NCI-H1694 (cell line): ENCODE measurements at places on chromosomes 1 and 21.

GRCh38 chr1:237045278-237046016, 3.5 kb downstream of the RYR2 start:
- DNase-seq, result peak; percentile 35

DNA sequence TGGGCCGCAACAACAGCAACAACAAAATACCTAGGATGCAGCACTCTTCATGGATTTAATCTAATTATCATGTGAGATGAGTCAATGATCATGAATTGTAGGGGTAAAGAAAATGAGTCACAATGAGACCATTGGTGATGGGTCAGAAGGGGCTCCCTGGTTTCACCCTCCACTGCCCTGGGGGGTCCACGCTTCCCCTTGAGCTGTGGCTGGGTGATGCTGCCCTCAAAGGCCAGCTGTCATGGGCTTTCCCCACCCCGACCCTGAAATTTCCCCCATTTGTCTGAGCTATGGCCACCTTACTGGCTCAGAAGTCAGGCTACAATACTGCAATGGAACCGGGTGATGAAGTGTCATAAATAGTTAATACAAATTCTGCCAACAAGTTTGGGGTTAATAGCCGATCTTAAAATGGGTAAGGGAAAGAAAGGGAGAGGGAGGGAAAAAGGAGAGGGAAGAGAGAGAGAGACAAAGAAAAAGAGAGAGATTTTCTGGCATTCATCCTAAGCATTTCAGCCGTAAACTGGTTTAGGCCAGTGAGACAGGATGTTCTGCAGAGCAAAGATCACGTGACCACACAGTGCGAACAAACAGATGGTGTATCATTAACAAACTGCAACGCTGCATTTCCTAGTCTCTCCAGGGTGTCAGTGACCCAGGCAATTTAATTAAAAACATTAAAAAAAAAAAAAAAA, 143.4 kb upstream of the ERRFI1 start:
- DNase-seq, result peak; percentile 93

DNA sequence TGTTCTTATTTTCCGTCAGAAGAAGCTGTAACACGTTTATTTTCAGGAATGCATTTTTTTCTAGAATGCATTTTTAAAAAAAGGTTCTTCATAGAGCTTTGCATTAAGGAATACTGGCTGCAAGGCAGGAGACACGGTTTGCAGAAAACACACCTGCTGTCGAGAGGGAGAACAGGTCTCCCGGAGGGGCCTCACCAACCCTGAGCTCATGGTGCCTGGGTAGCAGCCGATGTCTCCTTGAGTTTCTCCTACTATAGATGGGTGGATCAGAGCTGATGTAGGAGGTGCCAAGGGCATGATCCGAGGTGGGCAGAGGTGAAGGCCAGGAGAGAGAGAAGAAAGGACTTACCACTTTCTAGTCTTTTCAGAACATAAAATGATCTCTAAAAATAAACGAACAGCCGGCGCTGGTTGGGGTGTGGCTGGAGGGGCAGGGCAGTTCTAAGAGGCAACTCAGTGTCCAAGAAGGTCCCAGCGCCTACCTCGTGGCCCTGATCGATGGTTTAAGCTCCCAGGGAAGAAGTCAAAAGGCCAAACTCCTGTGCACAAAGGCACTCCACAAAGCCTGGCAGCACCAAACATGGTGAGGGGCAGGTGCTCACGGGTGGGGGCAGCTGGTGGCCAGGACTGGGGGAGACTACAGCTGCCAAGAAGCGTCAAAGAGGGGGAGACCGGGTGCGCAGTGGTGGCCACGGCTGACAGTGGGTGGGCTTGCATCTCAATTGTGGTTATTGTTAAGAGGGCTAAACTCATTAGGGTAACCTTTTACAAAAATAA, 12.2 kb downstream of the MORN1 start:
- DNase-seq, result no peak

DNA sequence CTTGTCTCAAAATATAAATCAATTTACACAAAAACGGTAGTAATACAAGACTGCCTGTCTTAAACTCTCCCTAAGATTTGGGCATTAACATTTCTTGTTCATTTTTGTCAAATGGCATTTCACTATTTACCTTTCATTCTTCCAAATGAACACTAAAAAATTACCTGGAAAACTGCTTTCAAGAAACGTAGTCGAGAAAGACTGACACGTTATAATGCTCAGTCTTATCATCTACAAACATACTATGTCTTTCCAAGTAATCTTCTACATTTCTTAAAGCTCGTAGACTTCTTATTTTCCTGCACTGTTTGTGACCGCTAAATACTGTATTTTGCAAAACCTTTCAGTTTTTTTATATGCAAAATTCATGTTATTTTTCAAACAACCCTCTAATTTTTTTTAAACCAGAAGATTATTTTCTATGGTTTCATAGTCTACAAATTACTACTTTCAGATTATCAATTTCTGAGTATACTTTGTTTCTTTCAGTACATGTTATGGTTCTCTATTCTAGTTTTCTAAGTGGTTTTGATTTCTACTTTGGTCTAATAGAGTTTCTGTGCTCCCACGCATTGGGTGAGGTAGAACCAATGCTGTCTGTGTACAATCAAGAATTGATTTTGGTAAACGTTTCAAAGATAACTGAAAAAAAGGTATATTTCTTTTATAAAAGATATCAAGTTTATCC, 336.4 kb downstream of the SMYD3 start:
- no peak for DNase-seq

DNA sequence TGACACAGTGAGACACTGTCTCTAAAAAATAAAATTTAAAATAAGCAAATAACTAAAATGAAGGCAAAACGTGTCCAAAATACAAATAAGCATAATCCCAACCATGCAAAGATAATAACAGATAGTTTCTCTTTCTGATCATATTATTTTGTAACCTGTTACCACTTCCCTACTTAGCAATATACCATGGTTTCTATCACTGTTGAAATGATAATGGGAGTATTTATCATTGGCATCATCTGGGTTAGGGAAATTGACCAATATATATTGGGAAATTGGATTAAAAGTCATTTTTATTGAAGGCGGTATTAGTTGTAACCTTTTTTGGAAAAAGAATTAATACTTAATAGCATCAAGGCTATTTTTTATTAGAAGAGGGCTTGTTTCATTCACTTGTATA, 47.0 kb downstream of the USP25 start:
- no peak for DNase-seq

DNA sequence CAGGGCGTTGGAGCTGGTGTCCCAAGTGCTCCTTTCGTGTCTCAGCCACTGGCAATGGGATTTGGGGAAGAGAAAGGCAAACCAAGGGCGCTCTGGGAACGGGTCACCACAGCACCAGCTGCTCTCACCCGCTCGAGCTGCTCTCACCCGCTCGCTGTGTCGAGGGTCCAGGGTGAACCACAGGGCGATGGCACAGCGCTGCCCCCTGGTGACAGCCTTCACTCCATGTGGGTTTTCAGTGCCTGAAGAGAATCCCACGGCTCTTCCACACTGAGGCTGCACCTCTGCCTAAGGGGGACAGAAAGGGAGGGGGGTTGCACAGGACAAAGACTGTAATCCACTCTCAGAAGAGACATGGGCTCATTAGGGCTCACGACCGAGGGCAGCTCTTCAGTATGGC, 7.1 kb upstream of the CLDN19 start:
- DNase-seq, result peak; percentile 74

GRCh38 chr1:77511440-77511840, 171.0 kb downstream of the ZZZ3 start:
- DNase-seq, result no peak

DNA sequence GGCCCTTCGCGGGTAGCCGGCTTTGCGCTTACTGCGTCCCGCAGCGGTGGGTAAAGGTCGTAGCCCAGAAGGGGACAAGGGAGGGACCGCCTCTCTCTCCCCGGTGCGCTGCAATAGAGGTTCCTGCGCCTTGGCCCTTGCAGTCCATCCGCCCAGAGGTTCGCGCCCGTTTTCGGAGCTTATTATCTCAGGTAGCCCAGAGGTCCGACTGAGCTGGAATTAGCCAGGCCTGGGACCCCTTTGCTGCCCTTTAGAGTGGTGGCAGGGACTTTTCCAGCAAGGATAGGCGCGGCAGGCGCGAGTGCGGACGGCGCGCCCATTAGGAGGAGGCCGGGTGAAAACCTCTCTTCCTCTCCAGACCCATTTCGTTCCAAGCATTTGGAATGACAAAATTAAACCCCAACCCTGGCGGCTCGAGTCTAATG, 5.0 kb downstream of the LHX4 start:
- DNase-seq, result no peak

DNA sequence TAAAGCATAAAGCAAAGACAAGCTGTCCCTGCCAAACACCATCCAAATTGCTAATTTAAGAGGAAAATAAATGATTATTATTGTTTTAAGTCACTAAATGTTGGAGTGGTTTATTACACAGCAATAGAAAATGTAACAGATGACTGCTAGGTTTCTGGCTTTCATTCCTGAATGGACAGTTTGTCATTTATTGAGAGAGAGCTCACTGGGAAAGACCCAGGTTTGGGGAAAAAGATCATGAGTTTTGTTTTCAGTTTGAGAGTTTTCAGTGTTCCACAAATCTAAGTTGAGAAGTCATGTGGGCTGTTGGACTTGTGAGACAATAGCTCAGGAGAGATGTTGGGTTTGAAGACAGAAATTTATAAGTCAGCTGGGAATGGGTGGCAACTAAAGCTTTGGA, 5.4 kb downstream of the GPA33 start:
- DNase-seq, result no peak

DNA sequence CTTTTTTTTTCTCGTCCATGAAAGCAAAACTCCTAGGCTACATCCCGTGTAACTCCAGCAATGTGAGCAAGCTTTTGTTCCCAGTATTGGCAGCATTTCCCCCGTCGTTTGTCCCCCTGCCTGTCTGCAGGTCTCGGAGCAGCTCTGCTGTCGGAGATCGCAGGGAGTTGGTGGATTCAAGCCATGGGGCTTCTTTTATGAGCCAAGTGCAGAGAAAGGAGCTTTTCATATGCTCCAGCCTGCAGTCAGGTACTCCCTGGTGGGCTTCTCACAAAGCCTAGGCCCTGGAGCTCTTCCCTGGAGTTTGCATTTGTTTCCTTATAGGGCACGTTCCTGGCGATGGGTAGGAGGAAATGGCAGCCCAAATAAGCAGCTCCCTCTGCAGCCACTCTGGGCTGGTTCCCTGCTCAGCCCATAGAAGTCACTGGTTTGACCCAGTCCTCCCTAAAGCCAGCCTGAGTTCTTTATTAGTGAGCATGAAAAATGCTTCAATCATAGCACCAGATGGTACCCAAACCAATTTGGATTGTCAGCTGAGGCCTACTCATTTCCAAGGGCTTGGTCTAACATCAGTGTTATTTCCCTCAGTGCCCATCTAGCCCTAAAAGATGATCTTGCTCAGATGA, 78.3 kb downstream of the NUF2 start:
- DNase-seq, result no peak

DNA sequence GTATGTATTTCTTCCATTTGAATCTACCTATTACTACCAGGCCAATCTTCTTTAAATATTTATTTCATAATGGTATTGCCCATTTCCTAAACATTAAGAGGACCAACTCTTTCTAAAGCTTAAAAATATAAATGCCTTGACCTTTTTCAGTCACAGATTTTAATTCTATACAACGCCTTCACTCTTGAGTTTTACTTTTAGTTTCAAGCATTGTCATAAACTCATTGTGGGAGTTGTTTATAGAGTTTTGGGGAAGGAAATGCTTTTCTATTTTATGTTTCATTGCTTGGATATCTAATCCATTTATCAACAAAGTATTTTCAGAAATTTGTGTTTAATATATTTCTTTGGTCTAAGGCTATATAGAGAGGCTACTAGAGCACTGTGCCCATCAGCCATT, 155.8 kb downstream of the DPYD start:
- no peak for DNase-seq

- no peak for DNase-seq
Observed at GRCh38 chr1:79815115-79815514, 808.6 kb upstream of the ADGRL4 start.

DNA sequence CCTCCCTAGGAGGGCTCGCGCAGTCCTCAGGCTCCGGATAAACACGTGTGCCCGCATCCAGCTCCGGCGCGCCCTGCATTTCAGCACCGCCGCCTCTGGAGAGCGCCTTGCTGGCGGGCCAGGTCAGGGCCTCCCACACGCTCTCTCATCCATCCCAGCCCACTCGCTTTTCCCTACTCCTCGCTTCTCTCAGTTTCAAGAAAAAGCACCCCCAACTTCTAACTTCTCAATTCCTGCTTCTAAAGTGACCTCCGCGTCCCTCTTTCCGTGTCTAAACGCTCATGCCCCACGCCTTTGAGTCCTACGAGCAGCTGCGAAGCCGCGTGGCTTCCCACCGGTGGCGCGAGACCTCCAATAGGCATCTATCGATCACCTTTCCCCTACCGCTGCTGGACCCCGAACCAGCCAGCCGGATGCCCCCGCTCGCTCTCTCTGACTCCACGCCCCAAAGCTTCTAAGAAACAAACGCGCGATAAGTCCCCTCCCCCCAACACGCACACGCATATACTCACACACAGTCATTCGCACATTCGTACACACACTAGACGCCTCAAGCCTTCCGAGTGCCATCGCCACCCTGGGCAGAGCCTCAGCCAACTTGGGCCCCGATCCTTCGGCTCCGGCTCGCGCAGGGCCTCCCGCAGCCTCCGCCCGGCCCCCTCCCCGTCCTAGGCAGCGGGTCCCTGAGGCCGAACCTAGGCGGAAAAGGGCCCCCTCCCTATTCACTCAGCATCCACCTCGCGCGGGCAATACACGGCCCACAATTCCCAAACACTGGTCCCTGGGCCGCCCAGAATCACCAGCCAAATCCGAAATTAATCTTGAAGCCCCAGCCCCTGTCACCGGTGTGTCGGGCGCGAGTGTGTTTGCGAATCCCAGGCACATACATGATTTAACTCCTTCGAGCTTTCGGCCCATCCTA, 1.1 kb downstream of the NMNAT2 start:
- peak; percentile 59 for DNase-seq

- DNase-seq, result no peak
Observed at GRCh38 chr1:113434874-113435175, 44.5 kb downstream of the MAGI3 start.

GRCh38 chr1:73044241-73045036, 762.1 kb upstream of the NEGR1 start:
- DNase-seq, result no peak

DNA sequence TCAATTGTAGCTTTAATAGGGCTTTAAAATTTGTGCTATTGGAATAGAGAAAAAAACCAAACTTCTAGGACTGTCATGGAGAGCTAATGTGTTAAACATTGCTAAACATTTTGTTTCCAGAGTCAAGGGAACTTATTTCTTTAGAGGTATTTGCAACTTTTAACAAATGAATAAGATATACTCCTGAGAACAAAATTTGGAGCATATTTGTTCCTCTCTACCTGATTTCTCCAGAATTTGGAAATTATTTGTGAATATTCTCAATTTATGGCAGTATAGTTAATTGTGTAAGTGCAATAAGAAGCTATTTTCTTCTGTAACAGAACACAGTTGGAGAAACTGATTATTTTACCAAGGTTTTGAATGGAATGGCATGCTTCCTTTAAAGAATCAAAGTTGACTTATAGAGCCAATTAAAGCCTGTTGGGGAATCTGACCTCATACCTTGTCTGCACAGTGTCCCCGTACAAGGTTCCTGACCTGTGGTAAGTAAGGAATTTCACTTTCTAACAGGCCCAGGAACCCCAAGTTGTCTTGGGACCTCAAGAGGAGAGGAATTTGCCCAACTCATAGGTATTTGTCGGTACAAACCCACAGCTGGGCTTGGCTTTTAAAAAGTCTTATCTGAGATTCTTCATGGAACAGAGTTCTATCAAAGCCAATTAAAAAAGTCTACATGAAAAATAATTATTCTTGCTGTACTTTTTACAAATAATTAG, 72.6 kb upstream of the CSF1 start:
- no peak for DNase-seq

GRCh38 chr1:51172811-51173210, 63.3 kb upstream of the RNF11 start:
- DNase-seq, result no peak
